ENCODE measurements at places on chromosomes 6 and 20. TPM values are rescaled to one million over a fixed set of nuclear protein-coding genes. Genes with fewer than 3 reads are reported as not detected.

- no peaks in the 10 kb centered on the region for H3K4me1 ChIP-seq
- no peak overlapping the region for H3K4me3 ChIP-seq
- no peak for DNase-seq
- no peak overlapping the region for H3K27ac ChIP-seq
Observed at GRCh38 chr20:61615806-61616205, 363.7 kb downstream of the CDH4 start.

- peaks cover 5% of the 10 kb centered on the region for H3K27me3 ChIP-seq
- no peaks in the 10 kb centered on the region for H3K36me3 ChIP-seq
- DNase-seq = no peak
- H3K4me1 ChIP-seq = no peaks in the 10 kb centered on the region
- no peak overlapping the region for H3K27ac ChIP-seq
- no peak overlapping the region for H3K4me3 ChIP-seq
Observed at GRCh38 chr6:169131390-169131789, 122.3 kb downstream of the THBS2 start.

GRCh38 chr20:2865630-2866029 lies 7.7 kb upstream of the PTPRA start:
- peak; percentile 87 for DNase-seq
- H3K27me3 ChIP-seq = no peaks in the 10 kb centered on the region

DNA sequence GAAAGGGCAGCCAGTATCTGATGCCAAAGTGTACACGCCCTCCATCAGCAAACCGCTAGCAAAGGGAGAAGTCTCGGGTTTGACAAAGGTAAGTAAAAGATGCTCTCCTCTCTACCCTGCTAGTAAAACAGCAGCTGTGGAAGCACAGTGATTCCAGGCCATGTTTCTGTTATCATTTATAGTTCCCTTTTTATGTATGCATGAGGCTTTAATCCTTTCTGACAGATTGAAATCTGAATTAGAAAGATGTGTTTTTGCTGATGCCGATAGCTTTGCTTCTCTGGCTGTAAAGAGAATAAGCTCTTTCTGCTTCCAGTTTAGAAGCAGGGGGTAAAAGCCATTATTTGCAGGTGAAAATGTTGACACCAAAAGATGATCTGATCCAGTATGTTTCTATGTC lies 392.4 kb upstream of the SOX4 start:
- no peak for DNase-seq
- H3K36me3 ChIP-seq = peaks cover 53% of the 10 kb centered on the region
- peaks cover 6% of the 10 kb centered on the region for H3K4me1 ChIP-seq
- H3K27ac ChIP-seq = no peak overlapping the region
- H3K4me3 ChIP-seq = no peak overlapping the region

The FRS3 gene
- 3.2 TPM for total RNA-seq

GRCh38 chr6:42047790-42048405 lies 2.4 kb upstream of the TAF8 start:
- peak; percentile 56 for DNase-seq
- no peaks in the 10 kb centered on the region for H3K27me3 ChIP-seq
- H3K27ac ChIP-seq = peak overlapping the region; percentile 98
- peaks cover 16% of the 10 kb centered on the region for H3K36me3 ChIP-seq

DNA sequence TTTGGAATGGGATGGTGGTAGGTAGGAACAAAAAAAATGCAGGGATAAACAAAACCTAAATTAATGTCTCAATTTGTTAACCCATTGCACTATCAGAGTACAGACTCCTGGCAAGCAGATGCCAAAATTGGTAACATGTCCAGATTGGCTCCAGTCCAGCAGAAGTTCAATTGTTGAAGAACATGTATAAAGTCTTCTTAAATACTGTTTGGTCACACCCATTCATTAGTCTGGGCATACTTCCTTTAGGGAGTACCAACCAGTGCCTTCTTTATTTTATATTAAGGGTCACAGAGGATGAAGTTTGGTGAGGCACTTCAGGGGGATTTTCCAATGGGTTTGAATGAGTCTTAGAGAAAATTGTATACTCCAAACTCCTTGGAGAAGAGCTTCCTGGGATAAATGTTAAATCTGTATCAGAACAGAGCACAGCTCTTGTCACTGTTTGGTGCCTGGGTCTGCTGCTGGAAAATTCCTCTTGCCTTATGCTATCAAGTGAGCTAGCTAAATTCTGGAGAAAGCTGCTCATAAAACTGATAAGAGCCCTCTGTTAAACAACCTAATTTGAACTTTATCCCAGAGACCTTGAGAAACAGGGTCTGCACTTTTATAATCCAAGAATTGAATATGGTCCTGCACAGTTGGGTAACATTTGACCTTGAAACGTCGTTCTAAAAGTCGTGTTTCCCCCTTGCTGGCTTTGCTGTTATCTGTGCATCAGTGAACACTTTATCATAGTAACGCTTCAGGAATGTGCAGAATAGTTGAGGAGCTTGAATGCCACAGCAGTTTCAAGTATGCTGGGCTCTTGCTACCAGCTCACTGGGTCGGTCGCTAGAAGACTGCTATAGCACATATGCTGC lies 334.1 kb upstream of the CITED2 start:
- peaks cover 3% of the 10 kb centered on the region for H3K27me3 ChIP-seq
- no peak overlapping the region for H3K27ac ChIP-seq
- no peaks in the 10 kb centered on the region for H3K36me3 ChIP-seq
- H3K4me1 ChIP-seq = no peaks in the 10 kb centered on the region
- DNase-seq = no peak
